C1 segment of cervical spinal cord (tissue), 14 donors: ENCODE measurements at places on chromosomes 1 and 21.

- no peak for DNase-seq
Observed at GRCh38 chr1:223126741-223127140, 16.3 kb downstream of the TLR5 start.

DNA sequence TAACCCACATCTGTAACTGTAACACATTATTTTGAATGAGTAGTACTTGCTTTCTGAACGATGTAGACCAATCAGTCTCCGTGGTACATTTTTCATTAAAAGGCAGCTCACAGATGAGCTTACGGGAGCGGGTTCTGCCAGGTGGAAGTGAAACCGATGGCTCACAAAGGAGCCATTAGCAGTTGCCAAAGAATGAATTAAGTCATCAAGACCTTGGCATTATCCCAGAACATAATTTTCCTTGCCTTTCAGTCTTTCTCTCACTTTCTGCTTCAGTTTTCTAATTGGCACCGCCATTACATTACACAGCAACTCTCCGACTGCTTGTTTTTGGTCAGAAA lies 33.5 kb upstream of the UTS2 start:
- no peak for DNase-seq

GRCh38 chr1:91693557-91693956 lies 192.4 kb downstream of the TGFBR3 start:
- peak; percentile 25 for DNase-seq

DNA sequence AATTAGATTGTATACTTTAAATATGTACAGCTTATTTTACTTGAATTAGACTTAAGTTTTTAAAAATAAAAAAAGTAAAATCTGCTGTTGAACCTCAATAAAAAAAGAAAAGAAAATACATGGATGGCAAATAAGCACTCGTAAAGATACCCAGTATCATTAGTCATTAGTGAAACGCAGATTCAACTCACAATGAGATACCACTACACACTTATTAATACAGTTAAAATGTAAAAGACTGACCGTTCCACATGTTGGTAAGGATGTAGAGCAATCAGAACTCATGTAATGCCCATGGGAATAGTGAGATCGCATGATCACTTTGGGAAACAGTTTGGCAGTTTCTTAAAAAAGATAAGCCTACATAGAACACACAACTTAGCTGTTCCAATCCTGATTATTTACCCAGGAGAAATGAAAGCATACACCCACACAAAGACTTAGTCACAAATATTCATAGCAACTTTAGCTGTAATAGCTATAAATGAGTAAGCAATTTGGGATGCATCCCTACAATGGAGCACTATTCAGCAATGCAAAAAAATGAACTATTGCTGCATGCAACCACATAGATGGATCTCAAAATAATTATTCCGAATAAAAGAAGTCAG lies 7.3 kb downstream of the SH2D1B start:
- no peak for DNase-seq

DNA sequence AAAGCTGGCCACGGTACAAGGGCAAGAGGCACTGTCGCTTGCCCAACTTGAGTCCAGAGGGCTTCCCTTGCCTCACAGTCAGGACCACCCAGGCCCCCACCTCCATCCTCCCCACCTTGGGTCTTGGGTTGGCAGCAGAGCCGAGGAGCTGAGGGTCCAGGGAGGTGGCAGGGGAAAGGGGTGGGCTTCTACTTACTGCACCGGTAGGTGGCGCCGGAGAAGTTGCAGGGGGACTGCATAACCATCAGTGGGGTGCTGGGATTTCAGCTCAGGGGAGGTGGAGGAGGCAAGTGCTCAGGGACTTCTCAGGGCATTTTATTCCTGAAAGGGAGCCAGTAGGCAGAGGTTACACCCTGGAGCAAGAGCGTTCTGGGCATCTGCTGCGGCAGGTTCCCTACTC lies 44.0 kb downstream of the TRIM62 start:
- peak; percentile 10 for DNase-seq

DNA sequence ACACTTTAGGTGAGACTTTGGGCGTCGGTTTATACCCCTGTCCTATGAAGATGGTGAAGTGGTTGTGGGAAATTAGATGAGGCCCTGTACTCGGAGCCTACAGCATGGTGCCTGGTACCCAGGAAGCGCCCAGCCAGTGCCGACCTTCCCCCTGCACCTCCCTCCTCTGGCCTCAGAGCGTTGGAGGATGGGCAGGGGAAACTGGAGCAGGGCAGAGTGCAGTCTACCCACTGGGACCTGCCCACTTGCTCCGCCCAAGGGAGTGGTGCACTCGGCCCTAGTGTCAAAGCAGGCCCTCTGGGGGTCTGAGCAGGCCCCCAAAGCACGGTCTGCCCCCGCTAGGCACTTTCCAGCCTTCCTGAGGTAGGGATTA lies 13.0 kb upstream of the TTC22 start:
- DNase-seq = no peak

- no peak for DNase-seq
Observed at GRCh38 chr1:154427173-154428139, 22.3 kb downstream of the IL6R start.

DNA sequence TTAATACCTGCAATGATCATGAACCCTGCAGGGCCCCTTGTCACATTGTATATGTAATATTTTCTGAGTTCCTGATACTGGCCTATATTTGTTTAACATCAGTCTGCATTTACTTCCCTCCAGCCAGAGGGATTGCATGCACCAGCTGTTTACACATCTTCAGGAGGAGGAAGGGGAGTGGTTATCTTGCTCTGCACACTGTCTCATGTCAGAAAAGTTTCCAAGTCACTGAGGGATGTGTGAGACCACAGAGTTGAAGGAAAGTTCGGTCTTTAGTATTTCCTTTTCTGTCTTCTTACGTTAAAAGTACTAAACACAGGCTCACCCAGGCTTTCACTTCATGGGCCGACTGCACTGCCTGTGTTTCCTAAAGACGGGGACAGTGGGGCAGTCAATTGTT lies 574.1 kb downstream of the LMO4 start:
- no peak for DNase-seq

DNA sequence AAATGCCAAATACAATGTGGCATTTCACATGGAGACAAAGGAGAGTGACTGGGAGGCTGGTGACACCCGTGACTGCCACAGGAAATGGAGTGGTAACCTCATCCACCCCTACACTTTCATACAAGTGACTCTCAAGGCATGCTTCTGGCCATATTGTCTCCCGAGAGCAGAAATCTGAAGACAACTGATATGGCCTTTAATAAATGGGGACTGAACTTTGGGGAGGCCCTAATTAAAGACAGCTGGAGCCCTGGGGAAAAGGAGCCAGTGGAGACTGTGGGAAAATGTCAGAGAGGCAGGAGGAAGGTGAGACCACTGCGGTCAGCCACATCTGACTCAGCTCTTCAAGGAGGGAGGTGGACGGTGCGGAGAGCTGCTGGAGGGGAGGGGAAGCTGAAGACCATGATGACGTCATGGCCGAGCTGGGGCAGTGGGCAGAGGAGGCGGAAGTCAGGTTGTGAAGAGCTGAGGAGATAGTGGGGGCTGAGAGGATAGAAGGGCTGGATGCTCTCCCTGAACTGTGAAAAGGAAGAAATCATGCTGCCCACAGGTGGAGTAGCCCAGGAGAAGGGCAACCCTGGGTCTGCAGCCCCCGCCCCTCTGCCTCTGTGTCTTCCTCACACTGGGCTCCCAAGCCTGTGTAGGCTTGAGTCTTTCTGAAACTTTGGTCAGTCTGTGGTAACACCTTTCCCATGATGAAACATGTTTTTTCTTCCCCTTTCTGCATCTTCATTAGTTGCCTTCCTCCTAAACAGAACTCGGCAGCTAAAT lies 14.0 kb upstream of the NCF2 start:
- DNase-seq = no peak

DNA sequence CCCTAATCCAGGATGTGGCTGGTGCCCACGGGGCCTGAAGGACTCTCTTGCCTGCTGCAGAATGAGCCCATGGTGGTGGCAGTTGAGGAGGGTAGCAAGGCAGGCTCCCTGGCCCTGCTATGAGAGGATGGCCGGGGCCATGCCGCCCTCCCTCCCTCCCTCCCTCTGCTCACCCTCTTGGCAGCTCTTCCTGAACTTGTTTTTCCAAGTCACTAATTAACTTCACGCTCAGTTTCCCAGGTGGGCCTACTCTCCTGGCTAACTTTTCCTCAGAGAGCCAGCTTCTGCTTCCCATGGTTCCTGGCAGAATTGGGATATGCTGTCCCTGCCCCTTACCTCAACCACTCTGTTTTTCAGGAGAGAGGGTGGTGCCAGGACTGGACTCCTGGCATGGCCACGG lies 10.2 kb downstream of the KCNC4 start:
- no peak for DNase-seq

DNA sequence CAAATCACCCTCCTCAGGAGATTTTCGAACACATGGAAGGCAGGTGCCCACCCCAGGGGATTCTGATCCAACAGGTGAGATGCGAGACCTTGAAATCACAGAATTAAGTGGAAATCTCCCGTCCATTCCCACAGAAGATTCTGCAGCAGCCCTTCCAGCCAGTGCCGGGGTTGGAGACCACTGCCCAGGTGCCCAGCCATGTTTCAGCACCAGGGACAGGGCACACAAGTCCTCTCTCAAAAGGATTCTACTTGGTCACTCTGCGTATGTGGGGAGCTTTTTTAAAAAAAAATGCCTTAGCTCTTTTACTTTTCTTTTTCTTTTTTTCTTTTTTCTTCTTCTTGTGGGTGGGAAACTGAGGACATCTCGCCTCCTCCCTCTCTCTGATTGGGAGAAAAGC lies 80.7 kb downstream of the VWA5B1 start:
- DNase-seq = no peak

DNA sequence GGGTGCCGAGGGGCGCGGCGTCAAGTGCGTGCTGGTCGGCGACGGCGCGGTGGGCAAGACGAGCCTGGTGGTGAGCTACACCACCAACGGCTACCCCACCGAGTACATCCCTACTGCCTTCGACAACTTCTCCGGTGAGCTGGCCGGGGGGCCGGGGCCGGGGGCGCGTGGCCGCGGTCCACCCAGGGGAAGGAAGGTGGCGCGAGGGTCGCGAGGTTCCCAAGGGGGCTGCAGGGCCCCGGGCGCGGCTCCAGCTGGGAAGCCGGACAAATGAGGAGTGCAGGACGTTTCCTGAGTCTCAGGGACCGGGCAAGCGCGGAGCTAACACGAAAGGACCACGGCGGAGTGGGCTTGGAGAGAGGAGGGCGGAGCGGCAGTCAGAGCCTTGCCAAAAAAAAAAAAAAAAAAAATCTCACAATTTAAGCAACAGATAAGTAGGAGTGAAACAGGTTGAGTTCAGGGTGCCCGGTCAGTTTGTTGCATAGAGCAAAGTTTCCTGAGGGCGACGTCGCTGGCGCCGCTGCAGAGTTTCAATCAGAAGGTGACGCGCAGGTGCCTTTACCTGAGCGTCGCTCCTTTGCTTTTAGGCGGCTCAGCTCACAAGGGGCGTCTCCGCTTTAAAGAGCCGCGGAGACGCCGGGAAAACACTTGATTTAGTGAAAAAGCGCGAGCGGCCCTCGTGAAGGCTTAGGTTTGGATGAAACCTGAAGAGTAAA lies 750 bp downstream of the RHOU start:
- no peak for DNase-seq

DNA sequence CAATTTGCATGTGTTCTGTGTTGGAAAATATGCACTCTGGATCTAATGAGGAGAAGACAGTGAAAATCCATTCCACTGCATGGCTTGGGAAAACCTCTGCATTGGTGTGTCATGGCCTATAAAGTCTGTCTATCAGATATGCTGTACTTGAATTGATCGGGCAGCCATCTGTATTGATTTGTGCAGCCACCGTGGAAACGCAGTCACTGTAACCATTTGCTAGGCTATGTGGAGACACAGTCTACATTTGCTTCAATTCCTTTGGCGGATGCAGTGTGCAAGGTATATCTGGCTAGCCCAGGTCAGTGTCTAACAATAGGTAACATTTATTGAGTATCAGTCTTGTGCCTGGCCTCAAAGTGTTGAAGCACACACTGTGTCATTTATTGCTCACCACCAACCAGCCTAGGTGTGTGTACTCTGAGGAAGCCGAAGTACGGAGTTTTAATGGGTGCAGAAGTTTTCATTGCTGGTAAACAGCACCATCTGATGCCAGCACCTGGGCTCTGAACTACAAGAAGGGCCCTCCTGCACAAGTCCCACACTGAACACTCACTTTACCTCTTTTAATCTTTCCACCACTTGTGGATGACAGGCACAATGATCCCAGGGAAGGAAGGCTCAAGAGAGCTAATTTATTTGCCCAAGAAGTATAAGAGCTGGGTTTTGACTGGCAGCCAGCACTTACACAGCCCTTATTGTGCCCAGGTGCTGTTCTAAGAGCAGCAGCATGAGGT lies 83.4 kb downstream of the DAB1 start:
- no peak for DNase-seq

GRCh38 chr1:204255225-204255624 lies 41.4 kb upstream of the GOLT1A start:
- no peak for DNase-seq

DNA sequence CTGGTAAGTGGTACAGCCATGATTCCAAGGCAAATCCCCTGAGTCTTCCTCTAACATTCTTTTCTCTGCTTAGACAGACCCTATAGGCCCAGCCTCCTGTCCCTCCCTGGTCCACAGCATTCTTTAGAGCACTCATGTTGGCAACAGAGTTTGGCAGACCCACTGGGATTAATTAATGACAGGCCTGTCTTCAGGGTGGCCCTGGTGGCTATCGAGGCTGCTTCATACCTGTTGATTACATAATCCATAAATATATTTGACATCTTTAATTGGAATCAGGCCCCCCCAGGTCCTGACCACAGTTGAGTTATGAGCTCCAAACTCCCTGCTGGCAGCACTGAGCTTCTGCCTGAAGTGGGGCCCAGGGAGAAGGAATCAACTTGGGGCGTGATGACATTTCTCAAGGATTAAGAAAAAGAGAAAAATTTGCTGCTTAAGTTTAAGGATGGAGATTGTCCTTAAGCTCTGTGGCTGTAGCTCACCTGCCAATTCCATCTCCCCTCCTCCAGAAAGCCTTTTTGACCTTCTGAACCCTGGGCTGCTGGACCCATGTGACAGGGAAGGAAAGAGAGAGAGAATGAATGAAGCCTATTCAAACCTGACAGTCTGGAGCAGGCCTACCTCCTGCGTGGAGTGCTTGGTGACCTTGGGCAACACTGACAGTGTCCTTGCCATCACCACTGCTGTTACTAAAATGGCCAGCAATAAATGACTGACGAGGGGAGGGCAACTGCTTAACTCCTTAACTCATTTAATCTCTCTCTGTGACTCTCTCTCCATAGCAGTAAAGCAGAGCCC lies 156.6 kb downstream of the TRABD2B start:
- DNase-seq = no peak

- DNase-seq = peak; percentile 68
Observed at GRCh38 chr1:41662061-41662764, 177.7 kb upstream of the EDN2 start.

DNA sequence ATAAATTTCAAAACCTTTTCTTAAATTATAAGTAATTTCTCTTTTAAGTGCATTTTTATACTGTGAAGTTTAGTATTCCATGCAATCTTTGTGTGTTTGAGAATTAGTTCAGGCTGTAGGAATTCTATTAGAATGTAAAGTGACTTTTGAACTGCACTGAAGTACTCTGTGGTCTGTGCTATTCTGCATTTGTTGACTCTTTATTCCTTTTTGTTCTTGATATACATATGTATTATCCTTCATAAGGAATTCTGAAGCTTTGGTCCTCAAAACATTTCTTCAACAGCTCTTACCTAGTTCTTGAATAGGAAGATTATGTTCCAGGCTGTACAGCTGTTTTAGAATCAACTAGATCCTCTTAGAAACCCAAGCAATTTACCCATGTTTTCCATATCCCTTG lies 158.0 kb downstream of the HS2ST1 start:
- DNase-seq = no peak
